Esophagus squamous epithelium (tissue), 5 donors: ENCODE measurements at places on chromosomes 12 and 14.

GRCh38 chr12:67147447-67147846, 121.7 kb upstream of the CAND1 start:
- no peak for DNase-seq

GRCh38 chr14:28661171-28661772, 105.3 kb upstream of the FOXG1 start:
- no peak for DNase-seq

DNA sequence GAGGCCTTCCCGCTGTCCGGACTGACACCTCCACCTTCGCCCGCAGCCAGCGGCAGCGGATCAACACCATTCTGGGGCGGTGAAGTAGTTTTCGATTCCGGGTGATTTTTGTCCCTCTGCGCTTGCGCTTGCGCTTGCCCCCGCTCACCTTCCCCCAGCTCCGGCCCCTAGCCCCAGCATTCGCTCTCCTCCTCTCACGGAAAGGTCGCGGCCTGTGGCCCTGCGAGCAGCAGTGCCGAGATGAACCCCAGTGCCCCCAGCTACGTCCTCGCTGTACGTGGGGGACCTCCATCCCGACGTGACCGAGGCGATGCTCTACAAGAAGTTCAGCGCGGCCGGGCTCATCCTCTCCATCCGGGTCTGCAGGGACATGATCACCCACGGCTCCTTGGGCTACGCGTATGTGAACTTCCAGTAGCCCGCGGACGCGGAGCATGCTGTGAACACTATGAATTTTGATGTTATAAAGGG, 22.7 kb upstream of the SRGAP1 start:
- DNase-seq = no peak

DNA sequence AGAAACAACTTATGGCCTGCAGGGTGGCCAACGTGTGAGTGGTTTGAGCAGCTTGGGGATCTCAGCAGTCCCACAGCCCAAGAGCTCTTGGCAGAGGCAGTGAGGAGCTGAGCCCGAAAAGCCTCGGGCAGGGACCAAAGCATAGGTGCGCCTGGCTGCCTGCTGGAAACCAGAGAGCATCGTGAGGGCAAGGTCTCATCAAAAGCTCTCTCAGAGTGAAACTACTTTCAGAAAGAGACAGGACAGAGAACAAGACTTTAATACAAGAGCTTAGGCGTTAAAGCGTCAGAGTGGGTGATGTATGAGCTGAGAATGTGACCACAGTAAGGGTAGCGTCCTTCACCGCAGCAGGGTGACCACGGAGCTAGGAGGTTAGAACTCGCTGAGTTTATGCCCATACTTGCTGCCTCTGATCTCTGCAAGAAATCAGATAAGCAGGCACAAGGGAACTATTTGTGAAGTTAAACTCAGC, 30.8 kb downstream of the LGMN start:
- DNase-seq = no peak

DNA sequence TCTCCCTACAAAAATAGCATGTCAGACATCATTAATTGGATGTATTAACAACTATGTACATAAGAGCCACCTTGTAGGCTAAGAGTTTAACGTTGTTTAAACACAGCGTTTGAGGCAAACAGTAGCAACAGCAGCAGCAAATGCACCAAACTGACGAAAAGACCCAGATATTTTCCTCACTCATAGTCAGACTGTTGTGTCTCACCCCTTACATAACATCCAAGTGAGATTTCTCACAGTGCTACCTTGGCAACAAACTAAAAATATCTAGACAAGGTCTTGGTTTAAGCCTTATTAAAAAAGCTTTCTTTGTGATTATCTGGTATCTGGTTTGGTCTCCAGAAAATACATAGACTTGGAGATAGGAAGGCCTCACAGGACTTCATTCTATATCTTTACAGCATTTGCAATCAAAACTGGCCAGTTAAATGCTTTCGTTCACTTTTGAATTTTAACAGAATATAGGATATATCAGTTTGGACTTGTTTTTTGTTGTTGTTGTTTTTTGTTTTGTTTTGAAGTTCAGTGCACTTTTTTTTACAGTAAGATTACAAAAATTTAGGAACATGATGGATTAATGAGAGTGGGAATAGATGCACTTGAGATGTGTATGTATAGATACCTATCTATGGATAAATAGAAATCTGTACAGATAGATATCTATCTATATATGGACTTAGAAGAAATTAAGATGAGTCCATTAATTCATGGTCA, 4.1 kb downstream of the BHLHE41 start:
- no peak for DNase-seq

GRCh38 chr14:70011098-70011497, 131.9 kb downstream of the SMOC1 start:
- DNase-seq = no peak

DNA sequence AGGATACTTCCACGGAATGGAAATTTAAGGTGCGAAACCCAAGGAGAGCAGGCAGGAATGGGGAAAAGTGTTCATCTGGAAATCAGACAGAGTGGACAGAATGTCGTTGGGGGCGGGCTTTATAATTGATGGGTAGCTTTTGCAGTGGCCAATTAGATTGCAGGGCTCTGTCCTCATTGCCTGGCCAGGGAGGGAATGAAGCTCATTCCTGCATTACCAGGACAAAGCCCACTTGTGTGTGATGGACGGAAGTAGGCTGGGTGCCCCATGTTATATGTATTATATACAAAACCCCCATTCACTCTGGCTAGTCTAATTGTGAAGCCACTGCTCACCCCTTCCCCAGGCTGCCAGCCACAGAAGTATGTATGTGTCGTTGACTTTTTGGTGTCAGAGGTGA, 23.6 kb downstream of the ZNF664 start:
- DNase-seq = no peak

- DNase-seq = no peak
These were observed 1.4 kb downstream of the LRP10 start for GRCh38 chr14:22872833-22873520.

GRCh38 chr12:52260361-52261207, 13.9 kb upstream of the KRT86 start:
- DNase-seq = no peak

DNA sequence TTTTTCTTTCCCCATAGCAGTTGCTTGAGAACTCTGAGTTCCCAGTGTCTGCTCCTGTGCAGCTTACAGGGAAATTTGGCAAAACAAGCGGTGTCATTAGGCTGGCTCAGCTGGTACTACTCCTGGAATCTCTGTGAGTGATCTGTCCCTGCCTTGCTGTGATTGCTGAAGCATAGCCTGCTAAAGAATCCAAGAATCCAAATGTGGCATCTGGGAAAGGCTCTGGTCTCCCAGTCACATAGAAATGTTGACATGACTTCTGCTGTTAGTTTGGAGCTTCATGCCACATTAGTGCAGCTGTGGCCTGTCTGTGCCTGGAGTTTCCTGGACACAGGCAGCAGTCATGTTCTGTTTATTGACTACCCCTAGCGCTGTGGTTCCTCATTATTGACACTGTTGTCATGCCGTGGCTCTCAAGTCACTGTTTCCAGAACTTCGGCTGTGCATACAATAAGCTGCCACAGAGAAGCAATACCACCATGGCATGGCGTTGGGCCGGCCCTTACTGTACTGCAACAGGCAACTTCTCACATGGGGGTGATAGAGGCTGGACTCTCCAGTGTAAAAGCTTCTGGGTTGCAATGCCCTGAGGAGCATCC, 166.8 kb downstream of the MYRFL start:
- no peak for DNase-seq

DNA sequence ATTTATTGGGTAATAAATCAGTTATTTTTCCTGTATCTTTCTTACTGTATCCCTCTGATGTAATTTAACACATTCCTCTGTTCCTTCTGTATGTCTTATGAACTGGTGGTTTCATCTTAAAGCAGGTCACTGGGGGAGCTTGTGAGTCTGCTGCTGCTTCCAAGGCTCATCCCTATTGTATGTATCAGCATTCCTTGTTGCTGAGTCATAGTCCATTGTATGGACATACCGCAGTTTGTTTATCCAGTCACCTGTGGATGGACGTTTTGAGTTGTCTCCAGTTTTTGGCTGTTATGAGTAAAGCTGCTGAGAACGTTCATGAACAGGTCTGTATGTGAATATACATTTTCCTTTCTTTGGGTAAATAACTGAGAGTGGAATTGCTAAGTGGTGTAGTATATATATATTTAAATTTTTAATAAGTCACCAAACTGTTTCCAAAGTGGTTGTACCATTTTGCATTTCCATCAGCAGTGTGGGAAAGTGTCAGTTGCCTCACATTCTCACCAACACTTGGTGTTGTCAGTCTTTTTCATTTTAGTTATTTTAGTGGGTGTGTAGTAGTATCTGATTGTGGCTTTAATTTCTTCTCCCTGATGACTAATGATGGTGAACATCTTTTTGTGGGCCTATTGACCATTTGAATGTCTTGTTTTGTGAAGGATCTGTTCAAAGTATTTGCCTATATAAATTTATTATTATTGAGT, 82.7 kb downstream of the BEGAIN start:
- DNase-seq = no peak

DNA sequence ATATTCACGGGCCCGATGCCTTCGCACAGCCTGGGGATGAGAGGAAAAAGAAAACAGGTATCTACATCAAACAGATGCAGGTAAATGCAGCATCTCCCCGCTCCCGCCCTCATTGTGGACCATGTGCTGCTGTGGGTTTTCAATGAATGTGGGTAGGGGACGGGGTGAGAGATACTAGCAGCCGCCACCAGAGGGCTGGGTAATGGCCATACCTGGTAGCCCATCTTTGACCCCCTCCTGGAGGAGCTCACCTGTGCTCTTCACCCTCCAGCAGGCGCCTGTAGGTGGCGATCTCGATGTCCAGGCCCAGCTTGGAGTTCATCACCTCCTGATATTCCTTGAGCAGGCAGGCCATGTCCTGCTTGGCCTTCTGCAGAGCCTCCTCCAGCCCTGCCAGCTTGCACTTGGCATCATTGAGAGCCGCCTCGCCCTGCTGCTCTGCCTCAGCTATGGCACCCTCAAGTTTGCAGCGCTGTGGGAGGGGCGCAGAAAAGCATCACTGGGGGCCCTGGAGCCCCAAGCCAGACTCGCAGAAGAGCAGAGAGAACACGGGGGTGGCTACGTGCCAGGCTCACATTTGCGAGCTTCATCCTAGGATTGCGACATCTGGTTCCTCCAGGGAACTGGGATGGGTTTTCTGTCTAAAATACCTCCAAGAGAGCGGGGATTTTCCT, 10.2 kb downstream of the KRT82 start:
- DNase-seq = no peak

DNA sequence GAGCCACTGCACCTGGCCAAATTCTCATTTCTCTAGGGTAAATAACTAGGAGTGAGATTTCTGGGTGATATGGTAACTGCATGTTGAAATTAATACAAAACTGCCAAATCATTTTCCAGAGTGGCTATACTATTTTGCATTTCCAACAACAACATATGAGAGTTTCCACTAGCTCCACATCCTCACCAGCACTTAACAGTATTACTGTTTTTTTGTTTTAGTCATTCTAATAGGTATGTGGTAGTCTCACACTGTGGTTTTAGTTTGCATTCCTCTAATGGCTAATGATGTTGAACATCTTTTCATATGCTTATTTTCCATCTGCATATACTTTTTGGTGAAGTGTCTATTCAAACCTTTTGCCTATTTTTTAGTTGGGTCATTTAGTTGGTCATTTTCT, 5.8 kb upstream of the ZFP36L1 start:
- no peak for DNase-seq

GRCh38 chr14:92495027-92495426, 18.6 kb upstream of the RIN3 start:
- no peak for DNase-seq

GRCh38 chr12:78210506-78210860, 379.8 kb downstream of the NAV3 start:
- DNase-seq = no peak

- DNase-seq = no peak
These were observed 29.0 kb downstream of the PEBP1 start for GRCh38 chr12:118164798-118165486.

DNA sequence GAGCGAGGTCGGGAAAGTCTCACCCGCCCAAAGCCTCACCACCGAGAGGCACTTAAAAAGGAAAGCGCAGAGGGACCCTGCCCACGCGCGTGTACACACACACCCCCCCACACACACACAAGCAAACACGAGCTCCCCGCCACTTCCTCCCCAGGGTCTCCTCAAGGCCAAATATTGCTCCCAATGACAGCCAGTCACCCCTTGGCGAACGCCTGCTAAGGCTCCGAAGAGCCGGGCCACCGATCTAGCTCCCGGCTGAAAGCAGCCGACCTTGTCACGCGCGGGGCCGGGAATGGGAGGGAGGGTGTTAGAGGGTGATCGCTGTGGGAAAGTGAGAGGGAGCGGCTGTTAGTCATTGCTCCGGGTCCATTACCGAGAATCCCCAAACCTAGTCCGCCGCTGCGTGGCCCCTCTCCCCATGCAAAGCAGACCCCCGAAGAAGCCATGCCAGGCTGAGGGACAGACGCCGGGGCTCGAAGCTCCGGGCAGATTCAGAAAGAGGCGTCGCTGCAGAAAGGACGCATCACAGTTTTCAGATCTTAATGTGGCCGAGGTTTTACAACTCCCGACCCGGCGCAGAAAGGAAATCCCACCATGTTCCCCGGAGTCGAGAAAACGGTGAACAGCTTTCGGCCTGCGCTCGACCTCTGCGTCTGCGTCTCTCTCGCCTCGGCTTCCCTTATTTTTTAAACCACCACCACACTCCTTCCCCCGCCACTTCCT, 2.6 kb downstream of the BMP4 start:
- DNase-seq = no peak

GRCh38 chr12:2341051-2341751, 288.4 kb downstream of the CACNA1C start:
- no peak for DNase-seq
